ENCODE measurements at places on chromosomes 3 and 15. TPM values are rescaled to one million over a fixed set of nuclear protein-coding genes. Genes with fewer than 3 reads are reported as not detected.

DNA sequence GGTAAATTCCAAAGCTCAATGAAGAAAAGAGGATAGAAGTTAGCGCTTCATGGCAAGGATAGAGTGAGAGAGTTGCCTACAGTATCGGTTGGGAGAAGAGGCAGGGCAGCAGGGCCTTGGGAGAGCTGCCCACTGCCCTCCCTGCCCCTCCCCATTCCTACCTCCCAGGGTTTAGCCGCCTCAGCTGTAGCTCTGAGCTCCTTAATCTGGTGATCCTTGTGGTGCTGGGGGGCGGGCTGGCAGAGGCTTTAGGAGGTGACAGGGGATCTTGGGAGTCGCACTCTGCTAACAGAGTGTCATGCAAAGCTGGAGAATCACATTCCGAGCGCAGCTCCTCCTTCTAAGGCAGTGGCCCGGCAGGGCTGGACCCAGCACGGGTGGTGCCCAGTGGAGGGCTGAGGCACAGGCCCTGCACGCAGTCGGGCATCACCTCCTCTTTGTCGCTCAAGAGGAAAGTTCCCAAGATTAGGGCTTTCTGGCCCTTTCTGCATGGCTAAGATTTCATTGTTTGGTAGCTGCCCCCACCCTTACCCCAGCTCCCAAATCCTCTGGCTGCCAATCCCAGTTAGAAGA is 57.1 kb upstream of the POLG start:
- DNase-seq = no peak

DNA sequence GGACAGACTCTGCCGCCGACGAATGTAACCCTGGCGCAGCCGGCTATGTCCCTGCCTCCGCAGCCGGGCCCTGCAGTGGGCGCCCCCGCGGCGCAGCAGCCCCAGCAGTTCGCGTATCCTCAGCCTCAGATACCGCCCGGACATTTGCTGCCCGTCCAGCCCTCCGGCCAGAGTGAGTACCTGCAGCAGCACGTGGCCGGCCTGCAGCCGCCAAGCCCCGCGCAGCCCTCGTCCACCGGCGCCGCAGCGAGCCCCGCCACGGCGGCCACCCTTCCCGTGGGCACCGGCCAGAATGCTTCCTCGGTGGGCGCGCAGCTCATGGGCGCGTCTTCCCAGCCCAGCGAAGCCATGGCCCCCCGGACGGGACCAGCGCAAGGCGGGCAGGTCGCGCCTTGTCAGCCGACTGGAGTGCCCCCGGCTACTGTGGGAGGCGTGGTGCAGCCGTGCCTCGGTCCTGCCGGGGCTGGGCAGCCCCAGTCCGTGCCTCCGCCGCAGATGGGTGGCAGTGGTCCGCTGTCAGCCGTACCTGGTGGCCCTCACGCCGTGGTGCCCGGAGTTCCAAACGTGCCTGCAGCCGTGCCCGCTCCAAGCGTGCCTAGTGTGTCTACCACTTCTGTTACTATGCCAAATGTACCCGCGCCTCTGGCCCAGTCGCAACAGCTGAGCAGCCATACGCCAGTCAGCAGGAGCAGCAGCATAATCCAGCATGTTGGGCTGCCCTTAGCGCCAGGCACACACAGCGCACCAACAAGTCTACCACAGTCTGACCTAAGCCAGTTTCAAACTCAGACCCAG is 2.4 kb downstream of the TSC22D2 start:
- peak; percentile 6 for DNase-seq

DNA sequence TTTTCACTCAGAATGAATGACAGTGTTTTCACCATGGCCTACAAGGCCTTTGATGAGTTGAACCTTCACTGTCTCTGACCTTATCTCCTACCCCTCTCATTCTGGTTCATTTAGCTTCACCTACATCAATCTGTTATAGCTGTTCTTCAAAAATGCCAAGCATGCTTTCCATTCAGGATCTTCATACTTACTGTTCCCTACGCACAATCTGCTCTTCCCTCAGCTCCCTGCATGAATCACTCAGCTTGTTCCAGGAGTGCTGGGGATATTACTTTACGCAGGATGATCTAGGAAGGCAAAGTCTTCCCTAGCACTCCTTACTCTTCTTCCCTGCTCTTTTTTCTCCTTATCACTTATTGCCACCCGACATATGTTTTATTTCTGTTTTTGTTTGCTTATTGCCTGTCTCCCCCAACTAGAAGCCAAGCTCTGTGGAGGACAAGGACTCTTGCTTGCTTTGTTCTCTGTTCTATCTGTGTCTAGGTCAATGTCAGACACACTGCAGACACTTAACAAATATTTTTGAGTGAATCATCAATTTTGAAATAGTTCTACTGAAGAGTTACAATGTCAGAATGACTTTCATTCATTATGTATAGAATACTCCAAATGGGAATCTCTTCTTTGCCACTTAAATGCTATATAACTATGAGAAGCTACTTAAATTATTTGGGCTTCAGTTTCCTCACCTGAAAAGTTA is 238.3 kb upstream of the FEZF2 start:
- no peak for DNase-seq

DNA sequence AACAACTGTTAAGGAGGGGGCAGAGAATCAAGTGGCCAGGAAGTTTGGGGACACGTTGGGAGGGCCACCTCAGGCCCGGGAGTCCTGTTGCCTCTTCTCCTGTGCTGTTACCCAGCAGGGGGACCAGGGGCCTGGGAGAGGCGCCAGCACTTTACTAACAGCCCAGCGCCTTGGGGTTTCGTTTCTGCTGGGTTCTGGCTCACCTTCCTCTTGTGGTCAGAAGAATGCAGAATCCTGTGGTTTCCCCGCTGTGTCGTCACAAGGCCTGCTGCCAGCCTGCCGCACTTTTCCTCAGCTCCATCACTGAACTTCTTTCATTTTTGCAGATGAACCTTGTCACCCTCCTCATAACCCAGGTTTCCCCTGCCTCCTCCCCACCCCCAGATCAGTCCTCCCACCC is 67.7 kb downstream of the SLC30A4 start:
- DNase-seq = no peak

GP9 gene
- total RNA-seq = not detected

CHRD gene
- total RNA-seq = 21.7 TPM

PP2D1 gene
- total RNA-seq = not detected

BNC1 gene
- total RNA-seq = 0.49 TPM

SLC28A1 gene
- total RNA-seq = 0.41 TPM

SEMA3F gene
- total RNA-seq = 35.1 TPM

C3orf22 gene
- total RNA-seq = not detected

CCR3 gene
- not detected for total RNA-seq

GNAT1 gene
- total RNA-seq = 0.54 TPM

KAT2B gene
- total RNA-seq = 48.0 TPM

EFCAB12 gene
- 0.68 TPM for total RNA-seq
